ENCODE measurements at places on chromosomes 1 and 21. TPM values are rescaled to one million over a fixed set of nuclear protein-coding genes. Genes with fewer than 3 reads are reported as not detected.

Gene CELSR2
- total RNA-seq: 1.5 TPM

Gene SLAMF8
- not detected for total RNA-seq

Gene KDM5B
- 49.5 TPM for total RNA-seq

Gene TMEM54
- 20.3 TPM for total RNA-seq

Gene GBP5
- under 0.01 TPM for total RNA-seq

Gene IL20
- not detected for total RNA-seq

Gene LAMB3
- 49.8 TPM for total RNA-seq

Gene ZSWIM5
- 0.75 TPM for total RNA-seq

Gene PLD5
- total RNA-seq: not detected

Gene GJA9
- total RNA-seq: not detected

Gene NCSTN
- total RNA-seq: 86.9 TPM

Gene HOOK1
- 0.06 TPM for total RNA-seq

Gene ITPKB
- total RNA-seq: 8.2 TPM

Gene LCE3E
- total RNA-seq: not detected

Gene GIPC2
- total RNA-seq: 0.92 TPM

Gene TAF1A
- 5.0 TPM for total RNA-seq

Gene E2F2
- 0.93 TPM for total RNA-seq

Gene KRTAP20-4
- total RNA-seq: not detected

Gene ICOSLG
- 0.13 TPM for total RNA-seq

Gene RAVER2
- total RNA-seq: 3.3 TPM

Gene PHF13
- 12.9 TPM for total RNA-seq

Gene DNAJC6
- total RNA-seq: 2.5 TPM

Gene EDEM3
- 128 TPM for total RNA-seq

Gene BARHL2
- not detected for total RNA-seq

Gene LMOD1
- 61.5 TPM for total RNA-seq

Gene PCSK9
- total RNA-seq: 0.25 TPM

Gene FAM72B
- 3.3 TPM for total RNA-seq

Gene CTSS
- 25.8 TPM for total RNA-seq

Gene SLAMF9
- 1.2 TPM for total RNA-seq

Gene SYCP1
- total RNA-seq: not detected

Gene CD84
- under 0.01 TPM for total RNA-seq

Gene DCST1
- total RNA-seq: not detected

Gene ADORA3
- total RNA-seq: 0.06 TPM

Gene CFAP107
- not detected for total RNA-seq
